Activated T-cell treated with anti-CD3 and anti-CD28 coated beads for 24 hours (primary cell): ENCODE measurements at places on chromosomes 5 and 9.

DNA sequence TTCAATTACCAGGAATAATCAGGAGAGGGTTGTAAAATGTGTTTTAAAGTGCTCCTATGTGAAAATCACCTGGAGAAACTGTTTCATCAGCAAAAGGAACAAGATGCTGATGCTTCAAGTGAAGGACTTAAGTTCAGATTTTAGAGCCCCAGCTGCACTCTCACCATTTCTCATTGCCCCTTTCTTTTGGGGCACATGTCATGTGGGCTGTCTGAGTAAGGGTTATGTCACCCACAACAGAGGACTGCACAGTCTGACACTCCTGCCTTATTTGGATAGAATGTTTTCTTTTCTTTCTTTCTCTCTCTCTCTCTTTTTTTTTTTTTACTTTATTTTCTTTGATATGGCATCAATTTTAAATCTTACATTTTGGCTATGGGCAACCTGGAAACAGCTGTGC is 204.1 kb upstream of the EFNA5 start:
- no peak for DNase-seq

GRCh38 chr5:91885291-91886265 is 502.5 kb upstream of the ARRDC3 start:
- no peak for DNase-seq

DNA sequence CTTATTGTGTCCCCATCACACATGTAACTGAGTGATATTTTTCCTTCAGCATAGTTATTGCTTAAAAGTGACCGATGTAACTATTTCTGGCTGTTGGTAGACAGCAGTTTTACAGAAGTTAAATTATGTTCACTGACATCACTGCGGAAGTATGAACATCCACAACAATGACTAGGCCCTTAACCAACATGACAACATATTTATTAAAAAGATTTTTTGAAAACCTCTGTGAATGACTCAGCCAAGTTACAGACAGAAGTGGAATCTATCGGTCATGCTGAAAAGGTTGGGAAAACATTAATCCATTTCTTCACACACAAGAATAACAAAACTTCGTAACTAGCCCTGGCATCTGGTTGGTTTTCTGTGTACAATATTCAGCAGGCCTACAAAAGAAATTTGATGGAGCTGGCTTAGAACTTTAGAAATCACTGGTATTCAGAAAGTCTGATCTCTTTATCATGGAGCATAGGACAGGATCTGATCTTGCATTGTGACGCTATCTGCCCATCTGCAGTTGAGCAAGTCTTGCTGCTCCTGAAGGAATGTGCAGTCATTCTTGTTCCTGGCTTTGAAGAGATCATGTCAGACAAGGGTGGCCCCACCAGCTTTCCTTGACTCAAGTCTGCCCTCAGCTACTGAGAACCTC is 6.5 kb downstream of the GLIS3 start:
- no peak for DNase-seq

DNA sequence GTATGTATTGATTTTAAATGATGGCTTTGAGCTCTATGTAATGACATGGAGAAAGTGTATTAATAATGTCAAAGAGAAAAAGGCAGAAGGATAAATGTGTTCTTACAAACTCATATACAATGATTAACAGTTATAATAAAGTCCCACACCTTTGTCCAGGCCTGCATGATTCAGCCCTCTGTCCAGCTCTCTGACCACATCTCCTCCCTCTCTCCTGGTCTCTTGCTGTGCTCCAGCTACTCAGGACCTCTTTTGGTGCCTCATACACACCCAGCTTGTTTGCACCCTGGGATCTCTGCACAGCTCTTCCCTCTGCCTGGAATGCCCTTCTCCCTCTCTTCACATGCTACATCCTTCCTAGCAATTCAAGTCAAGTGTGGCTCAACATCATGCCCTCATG is 37.5 kb upstream of the DMRT1 start:
- no peak for DNase-seq

DNA sequence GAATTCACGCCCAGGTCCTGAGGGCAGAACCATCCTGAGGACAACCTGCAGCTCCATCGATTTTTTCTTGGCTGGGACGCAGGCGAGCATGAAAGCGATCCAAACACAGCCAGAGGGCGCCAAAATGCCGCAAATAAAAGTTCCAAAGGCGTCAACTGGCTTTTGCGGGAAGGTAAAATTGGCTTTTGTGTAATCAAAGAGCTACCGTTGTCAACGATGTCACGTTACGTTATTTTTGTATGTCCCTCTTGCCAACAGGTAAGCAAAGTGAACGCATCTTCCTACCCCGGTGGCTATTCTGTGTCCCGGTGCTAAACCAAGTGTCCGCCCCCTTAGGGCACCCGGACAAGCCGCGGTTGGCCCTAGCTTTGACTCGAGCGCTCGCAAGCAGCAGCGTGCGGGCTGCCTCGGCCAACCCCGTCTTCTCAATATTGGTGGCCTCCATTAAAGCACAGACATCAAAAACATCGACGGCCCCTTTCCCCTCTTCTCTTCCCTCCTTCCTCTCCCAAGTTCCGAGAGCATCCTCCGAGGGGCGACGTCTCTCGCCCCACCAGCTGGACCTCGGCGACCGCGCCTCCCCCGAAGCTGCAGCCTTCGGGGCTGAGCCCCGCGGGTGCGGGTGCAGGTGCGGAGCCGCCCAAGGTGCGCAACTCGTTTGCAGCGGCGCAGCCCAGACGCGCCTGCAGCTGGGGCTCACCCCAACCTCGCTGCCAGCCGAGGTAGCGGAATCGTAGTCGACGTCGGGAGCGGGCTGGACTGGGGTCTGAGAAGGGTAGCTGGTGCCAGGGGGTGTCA is 1.1 kb upstream of the BASP1 start:
- DNase-seq, result peak; percentile 35

- DNase-seq, result no peak
Measured at GRCh38 chr5:95673081-95673480, 9.7 kb downstream of the SPATA9 start.

GRCh38 chr5:9269014-9269413 is 276.9 kb downstream of the SEMA5A start:
- no peak for DNase-seq

- DNase-seq, result no peak
Measured at GRCh38 chr5:75465480-75465879, 45.9 kb downstream of the CERT1 start.

- DNase-seq, result no peak
Measured at GRCh38 chr9:32954642-32955041, 46.8 kb downstream of the APTX start.

DNA sequence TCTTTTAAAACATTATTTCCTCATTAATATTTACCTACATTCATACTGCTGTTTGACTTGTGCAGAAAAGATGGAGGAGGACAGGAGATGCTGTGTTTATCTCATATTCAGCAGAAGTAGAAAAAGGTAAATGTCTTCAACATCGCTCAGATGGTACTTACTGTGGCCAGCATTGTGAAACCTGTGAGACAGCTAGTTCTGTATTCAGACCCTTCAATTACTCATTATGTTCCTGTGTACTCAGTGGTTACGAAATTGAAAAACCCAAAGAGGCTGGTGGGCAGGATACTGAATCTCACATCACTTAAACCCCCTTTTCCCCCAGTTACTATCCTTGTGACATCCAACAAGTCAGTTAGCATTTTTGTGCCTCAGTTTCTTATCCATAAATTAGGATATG is 216.0 kb downstream of the KDM4C start:
- no peak for DNase-seq

- DNase-seq, result no peak
Measured at GRCh38 chr9:36143245-36143641, 6.7 kb downstream of the GLIPR2 start.

GRCh38 chr5:3217771-3218495 is 377.7 kb upstream of the IRX1 start:
- DNase-seq, result no peak

DNA sequence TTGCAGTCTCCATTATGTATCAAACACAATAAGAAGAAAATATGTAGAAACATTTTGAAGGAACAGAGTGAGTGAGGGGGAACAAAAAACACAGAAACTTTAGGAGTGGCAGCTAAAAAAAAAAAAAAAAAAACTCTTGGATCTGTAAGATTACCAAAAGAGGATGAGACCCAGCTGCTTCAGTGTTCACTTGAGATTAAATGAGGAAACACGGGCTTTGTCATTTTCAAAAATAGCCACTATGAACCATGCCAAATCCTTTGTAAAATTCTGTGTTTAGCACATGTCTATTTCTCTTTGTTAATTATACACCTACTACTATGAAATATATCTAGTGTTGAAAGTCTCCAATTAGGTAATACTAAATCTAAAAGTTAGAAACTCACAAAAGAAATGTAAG is 485.9 kb downstream of the EFNA5 start:
- no peak for DNase-seq

GRCh38 chr9:129568560-129569501 is 52.1 kb downstream of the C9orf50 start:
- DNase-seq, result no peak

- no peak for DNase-seq
Measured at GRCh38 chr5:113061846-113062780, 85.5 kb downstream of the DCP2 start.

GRCh38 chr9:121336665-121337064 is 33.4 kb downstream of the STOM start:
- DNase-seq, result no peak

DNA sequence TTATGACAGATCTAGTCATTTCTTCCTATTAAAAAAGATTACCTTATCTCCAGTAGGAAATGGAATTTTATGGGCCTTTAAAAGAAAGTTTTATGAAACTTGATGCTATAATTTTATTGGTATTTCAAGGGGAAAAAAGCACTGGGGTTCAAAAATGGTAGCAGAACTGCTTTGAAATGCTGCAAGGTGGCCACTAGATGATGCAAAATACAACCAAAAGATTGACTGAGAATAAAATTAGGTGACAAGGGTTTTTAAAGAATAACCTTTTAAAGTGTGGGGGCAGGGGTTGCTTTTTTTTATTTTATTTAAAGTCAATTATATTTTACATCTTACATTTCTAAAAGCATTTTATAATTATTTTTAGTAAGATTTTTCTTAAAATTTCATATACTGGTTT is 61.7 kb downstream of the KLF9 start:
- no peak for DNase-seq

- DNase-seq, result no peak
Measured at GRCh38 chr9:92639791-92640271, 30.1 kb downstream of the IPPK start.

DNA sequence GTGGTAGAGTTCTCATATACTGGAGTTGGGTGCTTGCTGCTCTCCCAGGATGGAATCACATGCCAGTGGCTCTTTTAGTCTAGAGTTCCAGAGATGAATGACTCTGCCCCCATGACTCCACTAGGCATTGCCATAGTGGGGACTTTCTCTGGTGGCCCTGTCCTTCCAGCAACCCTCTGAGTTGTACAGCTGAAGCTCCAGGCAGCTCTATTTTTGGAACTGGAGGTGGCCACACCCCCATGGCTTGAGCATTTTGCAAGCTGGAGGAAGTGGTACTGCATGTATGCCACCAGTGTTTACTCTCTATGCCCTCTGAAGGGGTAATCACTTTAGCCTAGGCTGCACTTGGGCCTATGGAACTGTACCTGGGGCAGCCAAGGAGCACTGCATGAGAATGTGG is 112.6 kb downstream of the RANBP17 start:
- no peak for DNase-seq

GRCh38 chr9:4141296-4141695 is 158.6 kb downstream of the GLIS3 start:
- no peak for DNase-seq

GRCh38 chr9:114777821-114778609 is 27.8 kb downstream of the TNFSF15 start:
- DNase-seq, result peak; percentile 13

DNA sequence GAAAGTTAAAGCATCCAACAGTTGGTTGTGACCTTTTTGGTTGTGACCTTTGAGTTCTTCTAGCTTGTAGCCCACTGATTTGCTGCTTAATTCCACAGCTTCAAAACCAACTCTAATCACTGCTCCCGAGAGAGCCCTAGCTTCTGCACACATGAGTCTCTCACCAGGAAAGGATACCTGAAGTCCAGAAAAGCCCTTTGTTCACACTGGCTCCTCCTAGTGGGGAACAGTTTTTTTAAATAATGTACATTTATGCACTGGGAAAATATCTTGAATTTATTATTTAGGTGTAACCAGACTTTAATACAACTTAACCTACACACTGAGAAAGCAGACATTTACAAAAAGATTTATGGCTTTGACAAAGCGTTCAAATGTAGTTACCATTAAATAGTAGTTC is 120.2 kb upstream of the CCDC152 start:
- no peak for DNase-seq

GRCh38 chr5:172683645-172684471 is 42.8 kb downstream of the NEURL1B start:
- DNase-seq, result peak; percentile 53

GRCh38 chr5:119275601-119276173 is 80.1 kb upstream of the TNFAIP8 start:
- no peak for DNase-seq

DNA sequence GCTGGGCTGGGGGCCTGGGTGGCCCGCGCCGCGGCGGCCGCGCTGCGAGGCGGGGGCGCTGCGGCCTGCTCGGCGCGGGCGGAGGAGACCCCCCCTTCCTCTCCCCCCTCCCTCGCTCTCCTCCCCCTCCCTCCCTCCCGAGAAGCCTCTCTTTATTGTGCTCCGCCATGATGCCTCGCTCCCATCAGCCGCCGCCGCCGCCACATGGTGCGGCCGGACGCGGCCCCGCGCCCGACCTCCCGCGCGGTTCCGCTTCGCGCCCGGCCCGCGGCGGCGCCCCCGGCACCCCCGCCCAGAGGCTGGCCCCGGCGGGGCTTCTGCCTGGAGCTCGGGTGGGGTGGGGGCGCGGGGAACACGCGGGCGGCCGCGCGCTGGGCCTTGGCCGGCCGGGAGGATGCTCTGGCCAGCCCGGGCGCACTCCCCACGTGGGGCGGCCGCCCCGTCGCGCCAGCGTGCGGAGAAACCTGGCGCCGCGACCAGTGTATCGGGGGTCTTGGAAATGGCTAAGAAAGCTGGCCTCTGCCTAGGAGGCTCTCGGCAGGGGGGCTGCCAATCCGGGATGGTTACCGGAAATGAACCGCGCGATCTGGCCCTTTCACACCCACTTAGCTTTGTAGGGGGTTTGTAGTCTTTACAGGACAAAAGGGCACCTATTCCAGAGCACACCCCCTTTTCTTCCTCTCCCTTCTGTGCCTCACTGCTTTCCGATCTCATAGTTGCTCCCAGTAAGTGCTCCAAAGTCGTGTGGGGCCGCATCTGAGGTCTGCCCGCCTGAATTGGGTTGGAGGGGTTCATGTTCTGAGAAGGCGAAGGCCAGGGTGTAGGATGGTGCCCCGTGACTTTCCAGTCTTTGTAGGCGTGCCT is 1.0 kb downstream of the SET start:
- DNase-seq, result peak; percentile 39

- DNase-seq, result no peak
Measured at GRCh38 chr5:166509085-166509484, 1782.4 kb upstream of the WWC1 start.

GRCh38 chr9:7607421-7607820 is 192.2 kb downstream of the DMAC1 start:
- no peak for DNase-seq

DNA sequence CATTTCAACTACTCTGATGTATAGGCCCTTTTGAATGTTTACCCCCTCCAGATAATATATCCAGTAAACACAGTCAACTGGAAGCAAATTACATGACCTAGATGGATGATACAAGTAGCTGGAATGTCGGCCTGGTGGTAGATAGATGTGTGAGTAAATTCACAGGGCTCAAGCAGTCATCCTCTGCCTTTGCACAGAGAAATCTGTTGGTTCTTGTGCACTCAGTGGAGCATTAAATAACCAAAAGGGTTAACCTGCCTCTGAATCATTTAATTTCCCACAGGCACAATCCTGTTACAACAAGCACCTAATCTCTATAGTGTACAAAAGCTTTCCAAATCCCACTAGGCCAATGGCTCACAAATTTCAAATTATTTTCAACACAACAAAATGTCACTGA is 668.3 kb downstream of the DNAH5 start:
- no peak for DNase-seq
